HEK293T (cell line): ENCODE measurements at places on chromosomes 2 and 18.

DNA sequence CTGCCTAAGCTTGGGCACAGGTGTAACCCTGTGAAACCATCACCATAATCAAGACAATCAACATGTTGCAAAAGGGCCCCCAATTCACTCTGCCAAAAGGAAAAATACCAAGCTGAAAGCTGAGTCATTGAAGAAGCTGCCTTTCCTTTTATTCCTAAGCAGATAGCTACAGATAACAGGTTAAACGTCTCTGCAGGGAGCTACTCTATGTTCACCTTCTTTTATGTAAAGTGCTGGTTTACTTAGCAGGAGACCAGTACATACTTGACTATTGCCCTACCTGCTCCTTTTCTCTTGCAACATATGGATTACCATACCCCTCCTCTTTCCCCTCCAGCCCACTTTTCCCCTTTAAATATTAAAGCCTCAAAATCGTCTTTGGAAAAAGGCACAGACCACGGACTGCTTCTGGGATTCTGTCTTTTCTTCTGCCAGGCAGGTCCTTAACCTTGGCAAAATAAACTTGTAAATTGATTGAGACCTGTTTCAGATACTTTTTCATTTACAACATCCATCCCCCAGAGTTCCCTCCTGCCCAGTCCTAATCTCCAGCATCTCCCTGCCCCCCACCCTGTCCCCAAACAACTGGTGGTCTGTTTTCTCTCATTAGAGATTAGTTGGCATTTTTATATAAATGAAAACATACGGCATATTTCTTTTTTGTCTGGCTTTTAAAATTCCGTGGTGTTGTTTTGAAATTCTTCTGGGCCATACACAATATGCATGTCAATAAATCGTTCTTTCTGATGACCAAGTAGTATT, 37.8 kb upstream of the LDLRAD4 start:
- no peak for DNase-seq

DNA sequence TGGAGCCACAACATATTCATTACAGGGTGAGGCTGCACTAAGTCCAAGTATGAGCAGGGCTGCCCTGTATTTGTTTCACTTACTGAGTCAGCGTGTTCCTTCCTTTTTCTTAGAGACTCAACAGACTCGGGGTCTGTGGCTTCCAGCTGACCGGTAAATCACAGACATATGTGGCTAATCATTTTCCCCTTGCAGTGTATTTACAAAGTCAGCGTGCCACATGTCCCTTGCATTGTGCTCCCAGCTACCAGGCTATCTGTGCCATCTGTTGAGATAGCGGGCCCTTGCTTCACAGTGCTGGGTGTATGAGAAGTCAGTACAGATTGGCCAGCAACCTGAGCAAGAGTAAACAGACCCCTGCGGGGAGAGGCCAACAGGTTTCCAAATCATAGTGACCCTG, 254.3 kb downstream of the LRRTM1 start:
- DNase-seq = no peak

GRCh38 chr18:9694952-9695495, 13.1 kb upstream of the RAB31 start:
- no peak for DNase-seq

DNA sequence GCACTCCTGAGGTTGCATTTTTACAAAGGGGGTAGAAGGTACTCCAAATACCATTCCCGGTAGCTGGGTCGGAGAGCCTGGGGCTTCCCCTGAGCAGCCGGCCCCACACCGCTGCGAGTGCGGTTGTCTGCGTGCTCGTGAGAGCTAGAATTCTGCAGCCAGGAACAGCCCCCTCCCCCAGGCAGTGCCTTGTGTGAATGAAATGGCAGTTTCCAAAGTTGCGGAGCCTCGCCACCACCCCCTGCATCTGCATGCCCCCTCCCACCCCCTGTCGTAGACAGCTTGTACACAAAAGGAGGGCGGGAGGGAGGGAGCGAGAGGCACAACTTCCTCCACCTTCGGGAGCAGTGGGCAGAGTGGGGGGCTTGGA, 1.1 kb downstream of the MYCN start:
- DNase-seq = peak; percentile 22

GRCh38 chr2:39584283-39584965, 81.3 kb upstream of the TMEM178A start:
- no peak for DNase-seq

GRCh38 chr18:31931886-31932240, 11.1 kb downstream of the TRAPPC8 start:
- no peak for DNase-seq

GRCh38 chr2:63791387-63791786, 50.3 kb upstream of the UGP2 start:
- DNase-seq = no peak

GRCh38 chr2:126771094-126771493, 115.1 kb downstream of the GYPC start:
- no peak for DNase-seq

DNA sequence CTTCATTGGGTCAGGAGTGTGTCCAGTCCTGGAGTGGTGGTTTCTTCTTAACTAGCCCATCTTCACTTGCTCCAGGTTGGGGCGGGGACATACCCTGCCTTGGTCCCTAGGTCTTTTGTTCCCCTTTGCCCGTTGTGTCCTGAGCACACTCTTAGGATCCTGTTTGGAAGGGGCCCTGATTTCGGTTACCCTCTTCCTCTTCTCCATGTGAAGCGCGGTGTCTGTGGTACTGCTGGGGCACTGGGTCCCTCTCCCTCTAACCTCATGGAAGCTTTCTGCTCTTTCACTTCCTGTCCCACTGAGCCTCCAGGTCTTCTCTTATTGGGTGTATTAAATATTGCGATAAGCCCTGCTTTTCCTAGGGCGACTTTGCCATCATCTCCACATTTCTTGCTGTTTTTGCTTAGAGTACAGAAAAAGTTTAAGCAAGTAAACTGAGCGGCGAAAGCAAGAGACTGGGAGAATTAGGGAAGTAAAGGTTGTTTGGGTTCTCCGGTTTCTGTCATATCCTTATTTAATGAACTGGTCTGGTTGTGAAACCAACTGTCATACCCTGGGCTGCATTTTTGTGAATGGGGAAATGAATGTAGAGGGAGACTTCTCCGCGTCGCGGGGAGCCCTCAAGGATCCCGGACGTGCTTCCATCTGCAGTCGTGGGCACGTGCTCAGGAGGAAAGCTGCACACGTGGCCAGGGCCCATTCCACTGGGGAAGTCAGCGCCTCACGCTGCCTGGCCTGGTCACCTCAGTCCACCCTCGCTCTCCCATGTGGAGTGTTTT, 73.8 kb upstream of the B3GNT7 start:
- no peak for DNase-seq

GRCh38 chr2:157459486-157459885, 15.6 kb upstream of the CYTIP start:
- DNase-seq = no peak

GRCh38 chr18:5431836-5432575, 111.8 kb downstream of the EPB41L3 start:
- no peak for DNase-seq

GRCh38 chr18:76394780-76395476, 100.1 kb downstream of the ZNF516 start:
- DNase-seq = no peak

DNA sequence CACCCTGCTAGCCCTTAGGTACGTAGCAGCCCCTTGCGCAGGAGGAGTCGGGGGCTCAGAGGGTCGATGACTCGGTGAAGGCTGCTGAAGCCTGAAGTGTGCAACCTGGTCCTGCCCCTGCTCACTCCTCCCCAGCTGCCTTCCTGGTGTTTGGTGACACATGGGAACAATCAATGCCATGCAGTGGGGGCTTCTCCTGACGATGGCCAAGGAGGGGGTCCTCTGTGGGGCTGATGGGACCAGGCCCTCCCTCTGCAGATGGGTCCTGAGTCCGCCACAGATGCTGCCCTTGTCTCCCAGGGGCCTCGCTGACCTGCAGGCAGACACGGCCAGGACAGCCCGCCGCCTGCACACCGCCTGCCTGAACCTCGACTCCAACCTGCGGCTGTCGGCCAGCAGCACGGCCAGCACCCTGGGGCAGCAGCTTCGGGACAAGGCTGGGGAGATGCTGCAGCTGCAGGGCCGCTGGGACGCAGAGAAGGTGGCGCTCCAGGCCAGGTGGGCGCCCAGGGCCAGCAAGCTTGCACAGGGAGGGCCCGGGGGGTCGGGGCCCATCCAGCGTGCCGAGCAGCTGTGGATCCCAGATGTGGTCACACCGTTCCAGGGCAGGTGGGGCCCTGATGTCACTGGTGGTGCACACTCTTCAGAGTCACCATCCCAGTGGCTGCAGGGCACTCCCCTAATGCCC, 24.6 kb downstream of the CROCC2 start:
- no peak for DNase-seq

DNA sequence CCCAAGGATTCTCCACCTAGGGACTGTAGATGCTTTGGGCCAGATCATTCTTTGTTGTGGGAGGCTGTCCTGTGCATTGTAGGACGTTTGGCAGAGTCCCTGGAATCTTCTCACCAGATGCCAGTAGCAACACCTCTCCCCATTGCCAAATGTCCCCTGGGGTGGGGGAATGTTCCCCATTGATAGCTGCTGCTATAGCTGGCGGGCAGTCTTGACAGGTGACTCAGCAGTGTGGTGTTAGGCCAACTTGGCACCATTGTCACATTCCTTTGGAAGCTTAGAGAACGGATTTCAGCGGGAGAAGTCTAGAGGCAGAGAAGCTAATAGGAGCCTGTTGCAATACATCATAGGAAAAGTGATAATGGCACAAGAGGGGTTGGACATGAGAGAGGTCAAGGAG, 495.7 kb upstream of the SMIM21 start:
- no peak for DNase-seq

DNA sequence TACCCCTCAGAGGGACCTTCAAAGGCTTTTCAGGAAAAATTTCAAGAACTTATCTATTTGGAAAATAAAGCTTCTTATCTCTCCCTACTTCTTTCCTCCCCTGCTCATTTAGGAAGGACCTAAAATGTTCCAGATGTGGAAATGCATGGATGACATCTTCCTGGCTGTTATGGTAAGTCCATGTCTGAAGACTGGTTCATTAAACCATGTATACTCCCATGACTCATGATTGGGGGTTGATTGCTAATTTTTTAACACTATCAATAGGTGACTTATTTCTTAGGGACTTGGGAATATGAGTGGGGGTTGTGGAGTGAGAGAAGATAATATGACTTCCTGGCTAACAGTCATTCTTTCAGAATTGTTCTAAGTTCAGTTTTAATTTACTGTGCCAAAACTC, 104.0 kb upstream of the PARD3B start:
- no peak for DNase-seq

DNA sequence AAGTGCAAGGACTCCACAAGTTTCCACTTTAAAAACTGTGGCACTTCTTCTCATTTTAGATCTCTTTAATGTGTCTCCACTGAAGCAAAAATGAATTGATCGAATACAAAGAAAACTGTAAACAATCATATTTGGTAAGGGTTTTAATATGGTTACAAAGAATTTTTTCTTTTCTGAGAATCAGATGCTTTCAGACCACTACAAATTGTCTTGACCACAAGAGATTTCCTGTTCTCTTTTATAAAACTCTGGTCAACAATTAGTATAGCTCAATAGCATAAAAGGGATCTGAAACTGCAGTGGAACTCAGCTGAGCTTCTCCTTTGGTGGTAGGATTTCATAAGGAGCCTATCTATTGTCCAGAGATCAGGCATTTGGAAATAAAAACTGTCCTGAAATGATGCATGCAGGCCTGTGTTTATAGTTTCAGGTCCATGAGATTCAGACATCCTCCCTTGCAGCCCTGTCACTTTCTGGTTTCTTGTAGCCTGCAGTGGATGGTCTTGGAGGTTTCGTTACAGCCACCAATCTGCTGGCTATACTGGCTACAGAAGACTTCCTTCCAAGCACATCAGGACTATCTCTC, 120.0 kb downstream of the DOCK10 start:
- DNase-seq = no peak

- no peak for DNase-seq
Measured at GRCh38 chr18:34802959-34803358, 92.9 kb downstream of the DTNA start.

DNA sequence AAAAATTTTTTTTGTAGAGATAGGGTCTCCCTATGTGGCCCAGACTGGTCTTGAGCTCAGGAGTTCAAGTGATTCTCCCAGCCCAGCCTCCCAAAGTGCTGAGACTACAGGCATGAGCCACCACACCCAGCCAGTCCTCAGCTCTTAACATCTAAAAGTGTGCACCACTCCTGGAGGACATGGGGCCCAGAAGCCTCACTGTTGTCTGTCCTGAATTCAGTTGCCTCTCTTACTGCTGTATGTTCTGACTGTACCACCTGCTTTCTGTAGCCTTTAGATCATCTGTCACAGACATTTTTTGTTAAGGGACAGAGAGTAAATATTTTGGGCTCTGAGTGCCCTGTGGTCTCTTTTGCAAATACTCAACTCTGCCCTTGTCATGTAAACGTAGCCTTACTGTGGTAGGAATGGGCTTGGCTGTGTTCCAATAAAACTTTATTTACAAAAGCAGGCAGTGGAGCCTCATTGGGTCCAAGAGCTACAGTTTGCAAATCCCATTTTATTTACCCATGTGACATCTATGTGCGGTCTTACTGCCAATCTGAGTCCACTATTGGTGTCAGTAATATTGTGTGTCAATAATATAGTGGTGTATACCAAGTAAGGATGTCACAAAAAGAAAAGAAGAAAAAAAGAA, 38.1 kb downstream of the TMEM37 start:
- DNase-seq = no peak

DNA sequence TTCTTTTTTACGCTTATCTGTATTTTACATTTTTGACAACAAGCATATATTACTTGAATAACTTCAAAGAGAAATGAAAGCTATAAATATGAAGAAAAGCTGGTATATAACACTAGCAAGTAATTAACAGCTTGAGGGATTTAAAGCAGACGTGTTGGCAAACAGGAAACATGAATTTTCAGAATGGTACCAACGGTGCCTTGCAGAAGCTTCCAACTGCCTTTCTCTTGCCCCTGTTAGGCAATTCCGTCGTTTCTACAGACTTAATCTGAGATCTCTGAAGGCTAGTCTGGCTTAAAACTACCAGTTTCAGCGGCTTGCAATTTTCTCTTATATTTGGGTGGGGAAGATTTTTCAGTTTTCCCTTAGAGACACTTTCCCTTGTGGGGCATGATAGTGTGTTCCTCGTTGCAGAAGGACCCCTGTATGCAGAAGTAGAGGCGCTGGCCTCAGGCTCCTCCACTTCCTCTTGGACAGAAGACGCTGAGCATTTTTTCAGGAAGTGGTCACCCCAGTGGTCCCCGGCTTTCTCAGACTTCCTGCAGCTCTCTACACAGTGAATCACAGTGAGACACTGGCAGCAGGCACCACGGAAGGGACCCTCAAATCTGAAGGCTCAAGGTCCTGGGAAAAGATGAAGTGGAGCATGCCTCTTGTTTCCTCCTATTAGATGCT, 56.2 kb upstream of the SLC16A14 start:
- DNase-seq = no peak

DNA sequence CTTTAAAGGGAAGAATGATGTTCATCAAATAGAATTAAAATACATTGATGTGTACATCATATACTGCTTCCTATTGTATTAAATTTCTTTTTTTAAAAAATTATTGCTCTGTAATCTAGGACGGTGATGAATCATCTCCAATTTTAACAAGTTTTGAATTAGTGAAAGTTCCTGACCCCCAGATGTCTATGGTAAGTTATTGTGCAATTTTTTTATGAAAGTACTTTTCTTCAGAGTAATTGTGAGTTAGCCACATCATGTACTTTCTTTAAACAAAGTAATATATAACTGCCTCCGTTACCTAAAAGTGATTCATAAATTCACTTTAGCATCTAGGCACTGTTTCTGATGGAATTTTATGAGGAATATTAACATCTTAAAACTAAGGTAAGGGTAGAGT, 38.1 kb downstream of the PIK3C3 start:
- DNase-seq = no peak
